ENCODE measurements at places on chromosomes 13 and 19. TPM values are rescaled to one million over a fixed set of nuclear protein-coding genes. Genes with fewer than 3 reads are reported as not detected.

- H3K4me1 ChIP-seq, result no peaks in the 10 kb centered on the region
- H3K36me3 ChIP-seq, result peaks cover 2% of the 10 kb centered on the region
- DNase-seq, result peak; percentile 8
- no peak overlapping the region for H3K27ac ChIP-seq
These were observed 17.4 kb downstream of the SLC7A9 start for GRCh38 chr19:32852216-32852615.

- H3K36me3 ChIP-seq, result no peaks in the 10 kb centered on the region
- peak overlapping the region; percentile 73 for H3K4me3 ChIP-seq
- no peak for DNase-seq
- peak overlapping the region; percentile 80 for H3K27ac ChIP-seq
- no peaks in the 10 kb centered on the region for H3K27me3 ChIP-seq
These were observed 10.4 kb upstream of the NANOS3 start for GRCh38 chr19:13866463-13867046.

DNA sequence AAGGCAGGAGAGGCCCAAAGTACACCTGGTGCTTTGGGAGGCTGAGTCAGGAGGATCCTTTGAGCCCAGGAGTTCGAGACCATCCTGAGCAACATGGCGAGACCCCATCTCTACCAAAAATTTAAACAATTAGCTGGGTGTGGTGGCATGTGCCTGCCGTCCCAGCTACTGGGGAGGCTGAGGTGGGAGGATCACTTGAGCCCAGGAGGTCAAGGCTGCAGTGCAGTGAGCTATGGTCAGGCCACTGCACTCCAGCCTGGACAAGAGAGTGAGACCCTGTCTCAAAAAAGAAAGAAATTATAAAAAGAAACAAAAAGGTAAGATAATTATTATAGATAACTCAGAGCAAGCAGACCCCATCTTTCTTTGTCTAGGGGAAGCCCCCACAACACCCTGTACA, 1.9 kb downstream of the HOMER3 start:
- DNase-seq, result no peak
- peak overlapping the region; percentile 89 for H3K4me3 ChIP-seq
- H3K27ac ChIP-seq, result no peak overlapping the region
- no peaks in the 10 kb centered on the region for H3K27me3 ChIP-seq
- H3K4me1 ChIP-seq, result peaks cover 16% of the 10 kb centered on the region

The ZNF229 gene
- total RNA-seq, result 3.5 TPM

The STRN4 gene
- total RNA-seq, result 77.3 TPM

GRCh38 chr19:11264452-11265176, 2.3 kb upstream of the DOCK6 start:
- no peak overlapping the region for H3K27ac ChIP-seq
- H3K4me3 ChIP-seq, result no peak overlapping the region
- H3K27me3 ChIP-seq, result no peaks in the 10 kb centered on the region
- H3K36me3 ChIP-seq, result no peaks in the 10 kb centered on the region
- peaks cover 37% of the 10 kb centered on the region for H3K4me1 ChIP-seq

The APLP1 gene
- total RNA-seq, result 66.8 TPM

DNA sequence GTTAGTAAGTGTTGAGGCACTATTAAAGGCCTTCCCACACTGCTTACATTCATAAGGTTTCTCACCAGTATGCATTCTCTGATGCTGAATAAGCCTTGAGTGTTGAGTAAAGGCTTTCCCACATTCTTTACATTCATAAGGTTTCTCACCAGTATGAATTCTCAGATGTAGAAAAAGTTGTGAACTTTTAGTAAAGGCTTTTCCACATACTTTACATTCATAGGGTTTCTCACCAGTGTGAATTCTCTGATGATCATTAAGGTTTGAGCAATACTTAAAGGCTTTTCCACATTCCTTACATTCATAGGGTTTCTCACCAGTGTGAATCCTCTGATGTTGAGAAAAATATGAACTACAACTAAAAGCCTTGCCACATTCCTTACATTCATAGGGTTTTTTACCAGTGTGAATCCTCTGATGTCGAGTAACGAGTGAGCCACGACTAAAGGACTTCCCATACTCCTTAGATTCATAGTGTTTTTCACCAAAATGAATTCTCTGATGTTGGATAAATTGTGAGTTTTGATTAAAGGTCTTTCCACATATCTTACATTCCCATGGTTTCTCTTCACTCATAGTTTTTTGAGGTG, 24.2 kb downstream of the ZNF829 start:
- H3K4me3 ChIP-seq, result no peak overlapping the region
- peaks cover 76% of the 10 kb centered on the region for H3K36me3 ChIP-seq
- H3K27me3 ChIP-seq, result no peaks in the 10 kb centered on the region
- no peak overlapping the region for H3K27ac ChIP-seq
- DNase-seq, result no peak
- no peaks in the 10 kb centered on the region for H3K4me1 ChIP-seq

- peaks cover 9% of the 10 kb centered on the region for H3K36me3 ChIP-seq
- no peak for DNase-seq
- no peak overlapping the region for H3K4me3 ChIP-seq
- H3K27me3 ChIP-seq, result no peaks in the 10 kb centered on the region
- H3K27ac ChIP-seq, result no peak overlapping the region
These were observed 73.6 kb downstream of the ATP7B start for GRCh38 chr13:51937320-51938290.

The ZNF534 gene
- total RNA-seq, result not detected

DNA sequence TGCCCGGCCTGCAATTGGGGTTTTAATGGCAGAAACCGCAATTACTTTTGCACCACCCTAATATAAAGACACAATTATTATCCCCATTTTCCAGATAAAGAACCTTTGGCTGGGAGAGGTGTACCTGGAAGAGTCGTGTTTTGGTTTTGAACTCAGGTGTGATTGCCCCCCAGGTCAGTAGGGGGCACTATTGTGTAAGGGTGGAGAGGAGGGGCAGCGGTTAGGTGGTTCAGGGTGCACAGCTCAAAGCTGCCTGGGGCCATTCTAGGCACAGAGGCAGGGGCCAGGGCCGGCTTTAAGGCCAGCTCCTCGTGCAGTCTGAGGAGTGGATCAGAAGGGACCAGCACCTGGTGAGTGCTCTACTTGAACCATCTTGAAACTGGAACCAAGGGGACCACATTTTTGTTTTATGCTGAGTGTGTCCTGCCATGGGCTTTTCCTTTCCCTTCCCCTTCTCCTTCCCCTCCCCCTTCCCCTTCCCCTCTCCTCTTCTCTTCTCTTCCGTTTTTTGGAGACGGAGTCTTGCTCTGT, 5.8 kb upstream of the FCGRT start:
- H3K4me1 ChIP-seq, result peaks cover 5% of the 10 kb centered on the region
- no peaks in the 10 kb centered on the region for H3K36me3 ChIP-seq
- no peak overlapping the region for H3K27ac ChIP-seq
- no peaks in the 10 kb centered on the region for H3K27me3 ChIP-seq

- DNase-seq, result no peak
- H3K27ac ChIP-seq, result no peak overlapping the region
- H3K4me3 ChIP-seq, result no peak overlapping the region
- H3K36me3 ChIP-seq, result no peaks in the 10 kb centered on the region
These were observed 519.9 kb upstream of the SPRY2 start for GRCh38 chr13:80860845-80861244.

DNA sequence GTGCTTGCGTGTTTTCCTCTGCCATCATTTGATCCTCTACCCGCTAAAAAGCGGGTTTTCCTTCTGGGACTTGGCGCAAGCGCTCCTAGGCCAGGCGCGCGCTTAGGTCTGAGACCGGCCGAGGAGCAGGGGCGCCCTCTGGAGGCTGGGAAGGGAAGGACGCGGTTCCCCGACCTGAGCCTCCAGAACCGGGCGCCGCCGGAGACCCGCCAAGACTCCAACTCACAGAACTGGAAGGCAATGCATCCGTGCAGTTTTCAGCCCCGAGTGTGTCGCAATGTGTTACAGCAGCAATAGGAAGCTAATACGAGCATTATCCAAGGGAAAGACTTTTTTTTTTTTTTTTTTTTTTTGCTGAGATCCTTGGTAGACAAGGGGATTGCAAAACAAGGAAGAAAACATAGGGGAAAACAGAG, 190.9 kb downstream of the COL4A1 start:
- H3K4me1 ChIP-seq, result peaks cover 19% of the 10 kb centered on the region
- H3K27me3 ChIP-seq, result no peaks in the 10 kb centered on the region
- no peak for DNase-seq
- H3K27ac ChIP-seq, result no peak overlapping the region
- no peaks in the 10 kb centered on the region for H3K36me3 ChIP-seq
- H3K4me3 ChIP-seq, result peak overlapping the region; percentile 64

DNA sequence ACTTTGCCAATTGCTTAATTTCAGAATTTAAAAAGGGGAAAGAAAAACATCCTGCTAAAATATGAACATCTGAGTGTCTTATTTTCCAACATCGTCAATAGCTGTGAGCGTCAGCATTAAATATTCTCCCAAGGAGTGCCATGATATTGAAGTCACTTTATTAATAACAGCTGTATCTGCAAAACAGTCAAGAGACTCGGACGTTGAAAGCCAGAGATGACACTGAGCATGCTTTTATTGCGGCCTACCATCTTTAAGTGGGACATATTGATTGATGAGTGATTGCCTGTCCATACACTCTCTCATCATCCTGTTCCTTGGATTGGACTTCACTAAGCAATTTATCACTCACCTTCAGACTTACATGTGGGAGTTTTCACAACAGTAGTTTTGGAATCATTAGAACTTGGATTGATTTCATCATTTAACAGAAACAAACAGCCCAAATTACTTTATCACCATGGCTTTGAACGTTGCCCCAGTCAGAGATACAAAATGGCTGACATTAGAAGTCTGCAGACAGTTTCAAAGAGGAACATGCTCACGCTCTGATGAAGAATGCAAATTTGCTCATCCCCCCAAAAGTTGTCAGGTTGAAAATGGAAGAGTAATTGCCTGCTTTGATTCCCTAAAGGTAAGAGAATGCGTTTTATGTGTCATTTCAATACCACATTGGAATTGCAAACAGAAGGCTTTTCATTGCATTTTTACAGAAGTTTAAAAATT, 53.8 kb downstream of the MBNL2 start:
- DNase-seq, result no peak
- H3K27ac ChIP-seq, result peak overlapping the region; percentile 96
- peak overlapping the region; percentile 13 for H3K4me3 ChIP-seq
- H3K27me3 ChIP-seq, result no peaks in the 10 kb centered on the region
- H3K36me3 ChIP-seq, result peaks cover 4% of the 10 kb centered on the region

DNA sequence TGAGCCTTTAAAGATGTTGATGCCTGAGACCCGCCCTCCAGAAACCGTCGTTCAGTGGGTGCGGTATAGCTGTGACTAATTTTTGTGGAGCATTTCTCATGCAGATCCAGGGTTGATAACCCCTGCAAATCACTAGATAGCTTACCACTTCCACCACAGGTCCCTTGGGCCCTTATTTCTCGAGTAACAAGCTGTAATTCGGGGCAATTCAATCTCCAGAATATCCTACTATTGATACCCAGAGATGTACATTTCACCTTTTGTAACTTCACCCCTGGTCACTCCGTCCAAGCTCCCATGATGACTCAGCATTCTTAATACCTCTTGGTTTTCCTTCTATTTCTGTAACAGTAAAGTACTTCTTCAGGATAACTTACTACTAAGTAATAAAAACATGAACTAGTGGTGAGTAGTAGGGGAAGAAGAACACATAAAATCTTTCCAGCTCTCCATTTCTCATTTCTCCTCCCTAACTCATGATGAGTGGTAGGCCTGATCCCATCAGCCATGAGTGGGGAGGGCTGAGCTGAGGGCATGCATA, 71.9 kb upstream of the UBL3 start:
- H3K27ac ChIP-seq, result peak overlapping the region; percentile 96
- no peak for DNase-seq
- H3K36me3 ChIP-seq, result no peaks in the 10 kb centered on the region

- peak overlapping the region; percentile 94 for H3K27ac ChIP-seq
- H3K4me3 ChIP-seq, result peak overlapping the region; percentile 49
- no peaks in the 10 kb centered on the region for H3K36me3 ChIP-seq
- H3K4me1 ChIP-seq, result peaks cover 29% of the 10 kb centered on the region
- no peak for DNase-seq
- H3K27me3 ChIP-seq, result no peaks in the 10 kb centered on the region
These were observed 350.5 kb downstream of the KCNRG start for GRCh38 chr13:50365408-50366391.

The PSG3 gene
- not detected for total RNA-seq

The CDX2 gene
- not detected for total RNA-seq

- no peak overlapping the region for H3K27ac ChIP-seq
- H3K27me3 ChIP-seq, result no peaks in the 10 kb centered on the region
- H3K4me3 ChIP-seq, result peak overlapping the region; percentile 42
- peaks cover 4% of the 10 kb centered on the region for H3K36me3 ChIP-seq
- peaks cover 18% of the 10 kb centered on the region for H3K4me1 ChIP-seq
These were observed 767 bp downstream of the ETV2 start for GRCh38 chr19:35642312-35642711.

DNA sequence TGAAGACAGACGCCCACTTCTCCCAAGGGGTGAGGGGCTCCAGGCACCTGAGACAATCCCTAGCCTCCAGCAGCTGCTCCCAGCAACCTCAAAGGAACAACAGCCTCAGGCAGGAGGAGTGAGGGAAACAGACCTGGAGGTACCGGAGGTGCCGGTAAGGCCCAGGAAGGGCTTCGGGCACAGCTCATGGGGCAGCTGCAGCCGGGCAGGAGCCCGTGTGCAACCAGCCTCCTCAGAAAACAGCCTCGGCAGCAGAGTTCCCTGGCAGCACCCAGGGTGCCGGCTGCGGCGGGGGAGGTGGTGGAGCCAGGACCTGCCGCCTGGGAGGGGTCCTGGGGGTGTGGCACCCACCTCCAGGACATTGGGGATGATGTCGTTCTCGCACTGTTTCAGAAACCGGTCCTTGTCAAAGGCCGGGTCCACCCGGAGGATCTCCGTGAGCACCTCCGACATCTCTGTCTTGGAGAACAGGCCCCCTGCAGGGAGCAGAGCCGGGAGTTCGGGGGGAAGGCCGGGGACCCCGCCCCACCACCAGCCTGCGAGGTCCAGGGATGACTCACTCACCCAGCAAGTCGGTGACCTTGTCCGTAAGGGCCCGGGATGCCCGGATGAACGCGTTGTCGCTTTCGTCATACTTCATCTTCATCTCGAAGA, 6.5 kb upstream of the CTXN1 start:
- peaks cover 9% of the 10 kb centered on the region for H3K36me3 ChIP-seq
- H3K4me1 ChIP-seq, result peaks cover 23% of the 10 kb centered on the region
- no peak overlapping the region for H3K27ac ChIP-seq
- no peak overlapping the region for H3K4me3 ChIP-seq
- H3K27me3 ChIP-seq, result no peaks in the 10 kb centered on the region

- no peak for DNase-seq
- peaks cover 1% of the 10 kb centered on the region for H3K36me3 ChIP-seq
- peaks cover 52% of the 10 kb centered on the region for H3K27me3 ChIP-seq
- peaks cover 4% of the 10 kb centered on the region for H3K4me1 ChIP-seq
- H3K4me3 ChIP-seq, result no peak overlapping the region
These were observed 11.3 kb downstream of the ZFR2 start for GRCh38 chr19:3857449-3858003.

- no peak overlapping the region for H3K27ac ChIP-seq
- no peak overlapping the region for H3K4me3 ChIP-seq
- H3K36me3 ChIP-seq, result peaks cover 1% of the 10 kb centered on the region
These were observed 73.8 kb downstream of the SLITRK6 start for GRCh38 chr13:85725433-85725832.

- no peak overlapping the region for H3K4me3 ChIP-seq
- peaks cover 1% of the 10 kb centered on the region for H3K36me3 ChIP-seq
- no peak for DNase-seq
- peaks cover 61% of the 10 kb centered on the region for H3K27me3 ChIP-seq
- H3K27ac ChIP-seq, result no peak overlapping the region
These were observed 233.8 kb downstream of the SLC7A1 start for GRCh38 chr13:29361716-29362115.

- no peak overlapping the region for H3K27ac ChIP-seq
- H3K27me3 ChIP-seq, result no peaks in the 10 kb centered on the region
- no peaks in the 10 kb centered on the region for H3K36me3 ChIP-seq
- no peaks in the 10 kb centered on the region for H3K4me1 ChIP-seq
- no peak for DNase-seq
These were observed 144.8 kb downstream of the DACH1 start for GRCh38 chr13:71722206-71722605.

The SHD gene
- total RNA-seq, result not detected

All from chondrocyte (in vitro differentiated cells).